ENCODE measurements at places on chromosomes 5 and 9. TPM values are rescaled to one million over a fixed set of nuclear protein-coding genes. Genes with fewer than 3 reads are reported as not detected.
A peak's percentile ranks its signal among the peaks of the same experiment; 100 is the strongest.

- no peak for DNase-seq
Measured at GRCh38 chr5:139740138-139740991, 55.2 kb upstream of the PSD2 start.

CDC20B gene
- not detected for polyA plus RNA-seq

CD72 gene
- polyA plus RNA-seq: 1.1 TPM

SHOC1 gene
- not detected for polyA plus RNA-seq

DNA sequence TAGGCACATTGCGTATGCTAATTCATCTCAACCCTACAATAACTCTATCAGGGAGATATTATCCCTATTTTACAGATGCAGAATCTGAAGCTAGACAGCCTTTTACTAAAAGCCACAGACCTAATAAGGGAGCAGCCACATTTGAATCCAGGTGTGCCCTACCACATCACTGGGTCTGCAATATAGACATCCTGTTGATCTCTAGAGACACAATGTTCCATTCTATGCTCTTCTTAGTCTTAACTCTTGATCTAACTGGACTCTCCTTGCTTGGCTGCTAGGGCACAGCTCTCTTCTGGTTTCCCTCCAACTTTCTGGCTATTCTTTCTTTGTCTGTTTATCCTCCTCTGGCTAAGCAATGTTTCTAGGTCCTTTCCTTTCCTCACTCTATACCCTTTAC lies 1.4 kb upstream of the SPATA6L start:
- DNase-seq: no peak

- DNase-seq: no peak
Measured at GRCh38 chr5:10648806-10649665, 85.2 kb downstream of the ANKRD33B start.

- no peak for DNase-seq
Measured at GRCh38 chr5:57716661-57717060, 234.1 kb upstream of the ACTBL2 start.

COL27A1 gene
- 89.1 TPM for polyA plus RNA-seq

S1PR3 gene
- polyA plus RNA-seq: 0.01 TPM

DNA sequence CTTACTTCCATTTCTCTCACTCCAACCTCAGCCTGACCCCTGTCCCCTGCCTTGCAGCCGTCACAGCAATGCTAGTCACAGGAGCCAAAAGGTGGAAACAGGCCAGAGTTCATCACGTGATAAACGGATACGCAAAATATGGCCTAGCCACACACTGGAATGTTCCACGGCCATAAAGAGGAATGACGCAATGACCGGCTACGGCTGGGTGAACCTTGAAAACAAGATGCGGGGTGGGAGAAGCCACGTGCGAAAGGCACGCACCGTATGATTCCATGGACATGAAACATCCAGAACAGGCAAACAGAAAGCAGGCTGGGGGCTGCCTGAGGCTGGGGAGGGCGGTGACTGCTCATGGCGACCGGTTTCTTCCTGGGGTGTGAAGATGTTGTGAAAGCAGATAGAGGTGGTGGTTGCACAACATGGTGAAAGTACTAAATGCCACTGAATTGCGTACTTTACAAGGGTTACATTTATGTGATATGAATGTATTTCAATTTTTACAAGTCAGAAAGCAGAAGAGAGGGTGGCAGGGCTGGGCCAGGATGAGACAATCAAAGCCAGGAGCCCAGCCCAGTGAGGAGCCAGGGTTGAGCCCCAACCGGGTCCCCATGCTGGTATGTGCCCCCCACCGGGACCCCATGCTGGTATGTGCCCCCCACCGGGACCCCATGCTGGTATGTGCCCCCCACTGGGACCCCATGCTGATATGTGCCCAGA lies 117.8 kb upstream of the SARDH start:
- peak; percentile 44 for DNase-seq

DIPK1B gene
- 7.2 TPM for polyA plus RNA-seq

FOXD4L4 gene
- polyA plus RNA-seq: 0.10 TPM

DNA sequence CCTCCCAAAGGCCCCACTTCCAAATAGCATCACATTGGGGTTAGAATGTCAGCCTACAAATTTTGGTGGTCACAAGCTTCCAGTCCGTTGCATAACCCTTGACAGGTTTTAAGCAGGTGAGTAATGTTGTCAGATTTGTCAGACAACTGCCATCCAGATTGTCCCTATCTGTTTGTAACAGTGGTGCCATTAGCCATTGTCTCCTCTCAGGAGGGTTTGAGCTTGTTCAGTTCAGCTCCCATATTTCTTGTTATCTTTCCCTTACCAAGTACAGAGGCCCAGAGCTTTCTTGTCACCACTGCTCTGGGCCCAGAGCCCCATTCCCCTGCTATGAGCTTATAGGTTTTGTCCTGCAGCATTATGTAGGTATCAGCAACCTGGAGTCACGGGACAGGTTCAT lies 14.8 kb upstream of the GSN start:
- DNase-seq: no peak

DNA sequence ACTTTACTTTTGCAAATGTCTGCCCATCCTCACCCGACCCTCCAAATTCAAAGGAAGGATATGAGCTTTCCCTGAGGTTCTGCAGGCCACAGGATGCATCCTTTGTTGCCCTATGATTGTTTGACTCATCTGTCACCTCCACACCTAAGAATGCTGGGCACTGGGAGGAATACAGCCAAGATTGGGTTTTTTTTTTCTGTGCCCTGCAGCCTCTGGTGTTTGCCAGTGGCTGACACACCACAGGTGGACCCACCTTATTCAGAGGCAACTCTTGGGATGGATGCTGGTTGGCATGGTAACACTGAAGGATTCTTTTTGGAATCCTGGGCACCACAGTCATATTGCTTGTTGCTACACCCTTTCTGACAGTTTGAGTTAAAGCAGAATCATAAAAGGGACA lies 29.7 kb downstream of the C9orf152 start:
- DNase-seq: no peak

DNA sequence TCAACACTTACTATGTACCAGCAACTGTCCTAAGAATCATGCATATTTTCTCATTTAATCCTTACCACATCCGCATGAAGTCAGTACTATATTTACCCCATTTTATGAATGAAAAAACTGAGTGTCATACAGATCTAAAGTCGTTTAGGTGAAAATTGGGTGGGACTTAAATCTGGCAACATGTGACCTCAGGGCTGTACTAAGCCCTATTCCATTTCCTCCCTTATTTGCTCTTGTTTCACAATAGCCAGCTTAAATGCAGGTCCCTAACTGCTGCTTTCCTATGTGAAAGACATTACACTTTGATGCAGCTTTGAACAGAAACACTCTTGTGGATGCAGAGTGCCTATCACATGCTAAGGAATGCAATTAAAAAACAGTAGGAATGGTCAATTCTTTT lies 2.5 kb upstream of the RAB14 start:
- peak; percentile 65 for DNase-seq

GRCh38 chr5:1786621-1787471 lies 12.8 kb downstream of the MRPL36 start:
- no peak for DNase-seq
